ACHN (cell line): ENCODE measurements at places on chromosomes 3 and 15.

- no peak for DNase-seq
These were observed 11.6 kb downstream of the PCSK6 start for GRCh38 chr15:101477851-101478362.

DNA sequence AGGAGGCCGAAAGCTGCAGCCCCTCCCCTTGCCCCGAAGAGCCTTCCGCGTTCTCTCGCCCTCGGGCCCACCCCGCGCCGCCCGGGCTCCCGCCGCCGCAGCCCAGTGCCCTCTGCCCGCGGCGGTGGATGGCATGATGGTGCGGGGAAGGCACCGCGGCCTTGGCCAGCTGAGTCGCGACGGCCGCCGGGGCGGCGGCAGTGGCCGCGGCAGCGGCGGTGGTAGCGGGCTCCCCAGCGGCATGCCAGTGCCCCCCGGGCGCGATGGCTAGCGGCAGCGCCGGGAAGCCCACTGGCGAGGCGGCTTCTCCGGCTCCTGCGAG is 1.2 kb downstream of the TLNRD1 start:
- no peak for DNase-seq

- DNase-seq, result no peak
These were observed 132.7 kb downstream of the MYLK start for GRCh38 chr3:123751433-123751832.

GRCh38 chr3:46393554-46394434 is 13.1 kb downstream of the CCR5AS start:
- DNase-seq, result no peak

DNA sequence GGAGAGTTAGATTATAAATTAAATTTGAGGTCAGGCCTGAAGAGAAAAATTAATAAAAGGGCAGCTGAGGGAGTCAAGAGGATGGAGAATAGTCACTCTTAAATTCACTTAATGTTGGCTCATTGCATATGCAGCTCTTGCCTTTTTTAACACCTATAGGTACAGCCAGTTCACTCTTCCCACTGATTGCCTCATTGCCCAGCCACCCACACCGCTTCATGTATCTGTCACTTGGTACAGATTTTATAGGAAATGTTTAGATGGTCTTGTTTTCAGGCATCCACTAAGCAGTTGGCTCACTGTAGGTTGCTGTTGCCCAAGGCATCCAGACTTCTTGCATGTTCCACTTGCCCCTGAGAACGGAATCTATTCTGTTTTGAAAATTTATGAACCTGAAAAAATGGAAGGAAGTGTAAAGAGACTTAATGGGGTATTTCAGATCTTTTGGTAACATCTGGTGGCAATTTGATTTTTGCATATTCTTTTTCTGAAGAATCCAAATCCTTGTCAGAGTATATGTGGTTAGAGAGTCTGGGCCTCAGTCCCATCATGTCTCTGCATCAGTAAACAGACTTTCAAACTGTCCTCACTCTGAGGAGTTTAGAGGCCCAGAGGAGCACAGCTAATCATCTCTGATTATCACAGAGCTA is 151.9 kb downstream of the RBPMS2 start:
- DNase-seq, result no peak

DNA sequence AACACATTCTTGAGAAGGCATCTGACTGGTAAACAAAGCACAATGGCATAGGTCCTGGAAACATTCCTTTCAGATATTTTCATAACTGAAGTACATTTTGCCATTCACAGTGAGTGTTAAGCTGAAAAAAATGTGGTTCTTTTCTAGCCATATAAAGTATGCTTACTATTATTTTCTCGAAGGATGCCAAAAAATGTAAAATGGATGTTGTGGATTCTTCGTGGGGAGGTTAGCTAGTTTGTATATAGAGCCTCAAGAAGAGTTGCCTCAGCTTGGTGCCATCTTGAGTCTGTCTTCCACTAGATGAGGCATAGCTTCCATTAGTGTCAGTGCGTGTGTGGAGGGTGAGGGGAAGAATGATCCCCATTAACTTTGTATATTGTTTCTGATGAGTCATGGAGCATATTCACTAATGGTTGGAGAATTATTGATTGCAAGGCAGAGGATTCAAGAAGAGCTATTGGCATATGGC is 4.1 kb downstream of the MBNL1 start:
- no peak for DNase-seq

- no peak for DNase-seq
These were observed 6.9 kb upstream of the P4HTM start for GRCh38 chr3:48983096-48983495.

DNA sequence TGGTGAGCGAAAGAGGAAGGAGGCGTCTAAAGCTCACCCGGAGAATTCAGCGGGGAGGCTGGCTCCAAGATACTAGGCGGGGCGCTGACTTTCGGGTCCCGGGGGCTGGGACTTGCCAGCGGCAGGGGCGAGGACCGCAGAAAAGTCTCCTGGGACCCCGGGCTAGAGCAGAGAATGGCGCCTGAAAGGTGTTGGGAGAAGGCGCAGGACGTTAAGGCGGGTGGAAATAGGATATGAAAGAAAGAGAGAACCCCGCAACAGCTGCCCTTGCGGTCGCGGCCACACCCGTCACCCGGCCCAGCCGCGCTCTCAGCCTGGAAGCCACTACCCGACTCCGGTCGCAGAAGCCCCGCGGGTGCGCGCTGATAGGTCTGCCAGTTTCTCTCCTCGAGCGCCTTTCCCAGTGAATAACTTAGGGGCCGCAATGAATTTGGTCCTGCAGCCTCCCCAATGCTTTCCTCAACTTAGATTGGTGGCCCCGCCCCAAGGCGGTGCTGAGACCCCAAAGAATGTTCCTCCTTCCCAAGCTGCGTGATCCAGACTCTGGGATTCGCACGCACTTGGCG is 604 bp downstream of the LTK start:
- DNase-seq, result no peak

DNA sequence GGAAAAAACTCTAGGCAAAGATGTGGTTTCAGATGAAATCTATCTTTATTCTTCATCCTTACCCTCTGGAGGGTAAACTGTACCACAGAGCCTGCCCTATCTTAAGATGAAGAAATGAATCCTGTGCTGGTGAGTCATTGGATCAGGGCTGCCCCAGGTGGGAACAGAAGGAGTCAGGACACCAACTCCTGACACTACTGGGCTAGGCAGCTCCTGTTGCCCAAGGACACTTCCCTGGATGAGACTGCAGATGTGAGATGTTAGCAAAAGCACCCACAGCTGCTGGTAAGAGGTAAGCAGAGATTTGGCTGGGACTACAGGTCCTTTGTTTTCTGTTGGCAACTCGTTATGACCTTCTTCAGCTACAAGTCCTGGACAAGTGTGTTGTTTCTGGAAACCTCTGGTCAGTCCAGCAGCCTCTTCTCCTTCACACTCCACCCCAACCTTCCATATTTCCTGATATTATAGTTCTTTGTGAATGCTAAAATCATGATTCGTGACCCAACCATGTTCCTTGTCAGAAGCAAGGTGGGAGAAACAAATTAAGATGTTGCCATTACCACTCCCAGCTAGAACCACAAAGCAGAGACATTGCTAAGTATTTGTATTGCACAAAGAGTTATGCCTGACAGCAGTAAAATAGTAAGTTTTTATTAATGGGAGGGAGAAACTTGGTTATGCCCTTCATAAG is 104.2 kb upstream of the TGFBR2 start:
- DNase-seq, result no peak

DNA sequence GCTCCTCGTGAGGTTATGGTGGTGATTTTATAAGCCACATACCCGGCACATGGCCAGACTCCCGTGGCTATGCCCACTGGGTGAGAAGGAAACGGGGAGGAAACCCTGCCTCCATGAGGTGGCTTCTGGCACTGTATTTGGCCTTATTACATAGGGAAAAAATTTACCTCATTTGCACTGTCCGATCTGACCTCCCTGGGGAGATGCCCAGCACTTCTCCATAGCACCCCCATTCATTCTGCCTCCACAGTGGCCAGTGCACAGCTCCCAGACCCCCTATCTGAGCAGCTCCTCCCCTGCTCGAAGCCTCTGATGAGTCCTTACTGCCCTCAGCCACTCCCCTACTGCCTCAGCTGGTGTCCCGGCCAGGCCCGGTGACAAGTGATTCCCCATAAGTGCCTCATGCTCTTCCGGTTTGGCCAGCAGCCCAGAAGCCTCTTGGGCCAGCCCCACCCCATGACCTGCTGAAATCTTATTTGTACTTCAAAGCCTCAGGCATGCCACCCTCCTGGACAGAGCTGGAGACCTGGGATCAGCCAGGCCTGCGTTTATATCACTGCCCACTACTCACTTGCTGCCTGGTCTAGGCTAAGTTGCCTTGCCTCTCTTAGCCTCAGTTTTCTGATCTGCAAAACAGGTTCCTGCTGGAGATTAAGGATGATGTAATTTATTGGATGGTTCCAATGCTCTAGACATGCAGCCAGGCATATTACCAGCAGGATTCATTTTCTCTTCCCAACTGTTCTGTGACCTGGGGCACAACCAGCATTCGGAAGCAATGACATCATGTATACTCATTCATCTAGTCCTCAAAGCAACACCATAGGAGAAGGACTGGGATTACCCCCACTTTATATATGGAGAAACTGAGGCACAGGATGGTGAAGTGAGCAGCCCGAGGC is 30.6 kb upstream of the SLC6A6 start:
- DNase-seq, result peak; percentile 82
